ENCODE measurements at places on chromosomes 7 and 10. TPM values are rescaled to one million over a fixed set of nuclear protein-coding genes. Genes with fewer than 3 reads are reported as not detected.
A peak's percentile ranks its signal among the peaks of the same experiment; 100 is the strongest.

HOXA7 gene
- total RNA-seq, result not detected

TEX36 gene
- not detected for total RNA-seq

DEPP1 gene
- 2.4 TPM for total RNA-seq

GRCh38 chr7:98465022-98465421 is 64.1 kb upstream of the BAIAP2L1 start:
- no peak for DNase-seq

- DNase-seq, result no peak
These were observed 100.1 kb upstream of the SEC61G start for GRCh38 chr7:54859066-54859465.

- DNase-seq, result peak; percentile 62
These were observed 38.1 kb downstream of the TMEM130 start for GRCh38 chr7:98831641-98832221.
